ENCODE measurements at places on chromosomes 1 and 21.

- DNase-seq: no peak
These were observed 182.0 kb upstream of the SGIP1 start for GRCh38 chr1:66351913-66352312.

DNA sequence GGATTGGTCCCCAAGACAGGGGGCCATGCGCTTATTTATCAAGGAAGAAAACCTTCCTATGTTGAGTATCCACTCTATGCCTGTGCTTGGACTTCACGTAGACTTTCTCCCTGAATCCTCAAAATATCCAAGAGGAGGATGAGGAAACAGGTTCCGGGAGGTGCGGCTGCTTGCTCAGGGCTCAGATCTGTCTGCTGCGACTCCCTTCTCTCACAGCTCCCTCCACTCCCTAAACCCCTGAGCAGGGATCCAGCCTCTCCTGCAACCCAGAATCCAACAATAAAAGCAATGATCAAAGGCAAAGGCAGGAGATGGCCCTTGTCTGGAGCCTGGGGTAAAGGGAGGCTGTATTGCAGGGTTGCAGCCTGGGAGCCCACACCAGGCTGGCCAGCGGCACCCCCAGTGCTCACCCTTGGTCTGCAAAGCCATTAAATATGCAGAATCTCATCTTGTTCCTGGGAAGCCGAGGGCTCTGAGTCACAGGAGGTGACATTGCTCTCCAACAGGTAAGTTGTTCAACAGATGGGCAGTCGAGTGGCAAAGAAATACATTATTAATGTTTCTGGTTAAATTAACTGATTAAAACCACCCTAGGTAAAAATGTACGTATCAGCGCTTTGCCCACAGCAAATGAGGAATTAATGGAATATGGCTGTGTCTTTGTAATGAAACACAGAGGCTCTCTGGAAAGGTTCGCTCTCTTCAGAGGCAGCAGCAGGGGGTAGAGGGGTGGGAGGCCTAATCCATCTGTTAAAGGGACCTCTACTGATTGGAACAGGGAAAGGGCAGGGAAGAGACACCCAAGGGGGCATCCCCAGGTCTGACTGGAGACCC, 111.5 kb downstream of the GRIK3 start:
- DNase-seq: no peak

GRCh38 chr1:38991638-38992411, 749 bp downstream of the AKIRIN1 start:
- DNase-seq: peak; percentile 30

GRCh38 chr1:156781585-156782186, 14.4 kb downstream of the PRCC start:
- DNase-seq: no peak

DNA sequence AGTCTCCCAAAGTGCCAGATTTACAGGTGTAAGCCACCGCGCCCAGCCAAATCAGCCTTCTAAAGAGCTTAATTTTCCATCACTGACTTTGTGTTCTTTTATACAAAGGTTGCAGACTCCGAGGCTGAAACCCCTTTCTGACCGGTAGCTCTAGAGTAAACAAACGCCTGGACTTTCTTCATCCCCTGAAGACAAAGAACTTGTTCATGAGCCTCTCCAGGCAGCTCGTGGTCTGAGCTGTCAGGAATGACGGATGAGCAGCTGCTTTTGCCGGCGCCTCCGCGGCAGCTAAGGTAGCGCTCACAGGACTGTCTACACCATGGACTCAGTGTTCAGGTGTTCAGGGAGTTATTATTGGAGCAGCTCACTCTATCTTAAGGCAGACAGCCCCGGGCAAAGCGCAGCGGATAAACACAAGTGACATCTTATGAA, 128.5 kb upstream of the ERRFI1 start:
- no peak for DNase-seq

DNA sequence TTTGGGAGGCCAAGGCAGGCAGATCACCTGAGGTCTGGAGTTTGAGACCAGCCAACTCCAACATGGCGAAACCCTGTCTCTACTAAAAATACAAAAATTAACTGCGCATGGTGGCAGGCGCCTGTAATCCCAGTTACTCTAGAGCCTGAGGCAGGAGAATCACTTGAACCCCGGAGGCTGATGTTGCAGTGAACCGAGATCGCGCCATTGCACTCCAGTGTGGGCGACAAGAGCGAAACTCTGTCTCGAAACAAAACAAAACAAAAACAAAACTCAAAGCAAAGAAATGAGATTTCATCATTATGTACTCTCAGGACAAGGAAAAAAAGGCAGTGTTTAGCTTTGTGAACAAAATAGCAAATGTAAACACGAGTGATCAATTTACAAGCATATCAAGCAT, 61.0 kb downstream of the LAMC2 start:
- no peak for DNase-seq

DNA sequence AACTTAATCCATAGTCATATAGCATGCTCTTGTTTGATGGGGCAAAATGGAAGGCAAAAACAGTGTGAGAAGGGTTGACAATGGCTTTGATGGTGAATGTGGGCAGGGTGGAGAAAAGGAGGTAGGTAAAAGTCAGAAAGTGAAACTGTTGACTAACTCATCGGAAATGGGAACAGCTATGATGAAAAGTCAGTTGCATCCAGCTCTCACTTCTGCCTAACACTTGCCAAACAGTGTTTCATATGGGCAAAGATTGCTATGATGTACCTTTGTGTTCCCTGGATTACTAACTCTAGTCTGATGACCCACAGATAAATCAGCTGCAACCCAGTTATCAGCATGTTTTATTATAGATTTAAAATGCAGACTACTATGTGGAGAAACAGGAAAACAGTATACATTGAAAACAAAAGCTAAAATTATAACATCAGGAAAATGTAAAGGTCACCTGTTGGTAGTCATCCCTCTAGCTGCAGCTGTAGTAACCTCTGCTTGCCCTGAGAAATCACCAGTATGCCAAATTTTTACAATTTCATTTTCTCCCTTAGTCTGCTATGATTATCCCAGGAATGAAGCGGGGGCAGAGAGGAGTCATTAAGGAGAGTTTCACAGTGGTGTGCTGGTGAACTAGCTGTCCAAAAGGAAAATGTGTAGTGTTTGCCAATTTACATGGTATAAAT, 11.7 kb downstream of the TNFSF18 start:
- no peak for DNase-seq

GRCh38 chr1:115313182-115313581, 24.9 kb downstream of the NGF start:
- DNase-seq: no peak

DNA sequence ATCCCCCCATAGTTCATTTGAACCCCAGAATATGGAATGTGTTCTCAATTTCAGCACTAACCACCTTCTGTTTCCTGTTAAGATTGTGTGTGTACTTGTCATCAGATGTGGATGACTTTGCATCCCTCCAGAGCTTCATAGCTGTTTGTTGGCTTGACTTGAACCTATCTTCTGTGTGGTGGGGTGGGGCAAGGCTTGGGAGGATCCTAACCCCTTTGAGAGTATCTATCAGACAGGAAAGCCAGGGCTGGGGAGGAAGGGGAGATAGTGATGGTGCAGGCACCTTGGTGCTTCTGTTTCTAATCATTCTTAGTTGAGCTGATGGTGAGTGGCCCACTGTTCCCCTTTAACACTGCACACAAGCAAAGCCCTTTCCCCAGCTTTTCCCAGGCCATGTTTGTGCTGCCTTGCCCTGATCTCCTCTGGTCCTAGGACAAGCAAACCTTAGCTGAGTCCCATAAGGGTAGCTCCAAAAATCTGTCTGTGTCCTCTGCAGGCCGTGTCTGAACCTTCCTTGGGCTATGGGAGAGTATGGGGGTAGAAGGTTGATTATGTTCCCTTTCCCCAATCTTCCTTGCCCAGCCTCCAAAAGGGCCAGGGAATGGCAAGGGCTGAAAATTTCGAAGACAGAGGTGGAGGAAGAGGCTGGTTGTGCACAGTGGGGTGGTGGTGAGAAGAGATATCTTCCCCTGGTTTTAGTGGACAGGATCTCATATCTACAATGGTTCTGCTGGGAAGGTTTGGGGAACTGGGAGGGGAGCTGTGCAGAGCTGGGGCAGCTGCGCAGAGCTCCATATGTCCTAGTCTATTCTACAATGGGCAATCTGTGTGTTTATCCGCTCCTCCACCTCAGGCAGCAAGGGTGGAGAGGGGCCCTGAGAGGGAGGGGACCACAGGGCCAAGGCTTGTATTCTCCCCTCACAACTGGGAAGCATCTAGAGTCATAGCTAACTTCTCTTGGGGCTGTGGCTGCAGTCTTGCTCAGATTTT, 1.4 kb downstream of the NHLH1 start:
- DNase-seq: no peak

DNA sequence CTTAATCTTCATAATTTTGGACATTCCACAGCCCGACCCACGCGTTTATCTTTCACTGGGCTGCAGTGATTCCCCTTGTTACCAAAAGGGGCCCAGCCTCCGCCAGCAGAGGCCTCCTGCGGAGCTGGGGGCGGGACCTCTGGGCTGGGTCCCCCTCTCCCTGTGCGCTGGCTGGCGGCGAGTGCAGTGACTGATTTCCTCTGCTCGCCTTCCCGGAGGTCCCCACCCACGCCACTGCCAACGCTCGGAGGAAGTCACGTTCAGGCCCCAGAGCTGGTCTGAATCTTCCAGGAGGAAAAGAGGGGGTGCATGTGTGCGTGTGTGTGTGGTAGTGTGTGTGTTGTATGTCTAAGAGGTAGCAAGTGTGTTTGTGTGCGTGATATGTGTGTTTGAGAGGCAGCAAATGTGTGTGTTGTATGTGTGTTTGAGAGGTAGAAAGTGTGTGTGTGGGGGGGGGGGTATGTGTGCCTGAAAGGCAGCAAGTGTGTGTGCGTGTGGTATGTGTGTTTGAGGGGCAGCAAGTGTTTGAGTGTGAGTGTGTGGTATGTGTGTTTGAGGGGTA, 35.0 kb upstream of the JAK1 start:
- DNase-seq: peak; percentile 77

- no peak for DNase-seq
These were observed 148.1 kb downstream of the SPATA46 start for GRCh38 chr1:162228586-162228985.

DNA sequence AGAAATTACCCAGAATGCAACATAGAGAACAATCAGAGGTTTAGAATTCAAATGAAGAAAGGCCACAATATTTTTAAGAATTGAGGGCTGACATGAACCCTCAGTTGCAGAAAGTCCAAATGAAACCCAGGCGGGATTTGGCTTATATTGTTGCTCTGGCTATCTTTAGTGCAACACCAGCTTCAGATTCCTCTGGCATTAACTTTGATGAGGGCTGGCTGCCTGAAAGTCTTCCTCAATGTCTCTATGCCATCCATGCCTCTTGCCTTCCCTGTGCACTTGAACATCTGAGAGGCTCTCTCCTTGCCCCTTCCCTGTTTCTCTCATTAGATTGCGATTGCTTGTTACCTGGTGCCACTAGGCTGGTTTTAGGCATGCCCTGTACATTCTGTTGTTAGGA, 31.2 kb upstream of the DPT start:
- DNase-seq: no peak
